Osteoblast (primary cell): ENCODE measurements at places on chromosomes 12 and 14. TPM values are rescaled to one million over a fixed set of nuclear protein-coding genes. Genes with fewer than 3 reads are reported as not detected.

The TMEM117 gene
- total RNA-seq: 20.6 and 22.4 TPM in 2 replicates

GRCh38 chr12:50953047-50953446, 703 bp downstream of the HIGD1C start:
- no peak for DNase-seq
- no peaks in the 10 kb centered on the region for H3K36me3 ChIP-seq
- H3K27ac ChIP-seq: no peak overlapping the region
- no peaks in the 10 kb centered on the region for H3K4me1 ChIP-seq

- no peaks in the 10 kb centered on the region for H3K27me3 ChIP-seq
- H3K27ac ChIP-seq: no peak overlapping the region
- H3K4me1 ChIP-seq: peaks cover 3% of the 10 kb centered on the region
- no peaks in the 10 kb centered on the region for H3K36me3 ChIP-seq
- H3K4me3 ChIP-seq: no peak overlapping the region
Measured at GRCh38 chr12:8734873-8735381, 37.1 kb downstream of the RIMKLB start.

- no peak overlapping the region for H3K4me3 ChIP-seq
- no peaks in the 10 kb centered on the region for H3K27me3 ChIP-seq
- no peaks in the 10 kb centered on the region for H3K36me3 ChIP-seq
- H3K4me1 ChIP-seq: no peaks in the 10 kb centered on the region
Measured at GRCh38 chr14:105601360-105602242, 75.2 kb downstream of the TMEM121 start.
